ENCODE measurements at places on chromosomes 4 and X. TPM values are rescaled to one million over a fixed set of nuclear protein-coding genes. Genes with fewer than 3 reads are reported as not detected.

The RAB40AL gene
- total RNA-seq = 0.80 TPM

The STPG2 gene
- total RNA-seq = 0.41 TPM

DNA sequence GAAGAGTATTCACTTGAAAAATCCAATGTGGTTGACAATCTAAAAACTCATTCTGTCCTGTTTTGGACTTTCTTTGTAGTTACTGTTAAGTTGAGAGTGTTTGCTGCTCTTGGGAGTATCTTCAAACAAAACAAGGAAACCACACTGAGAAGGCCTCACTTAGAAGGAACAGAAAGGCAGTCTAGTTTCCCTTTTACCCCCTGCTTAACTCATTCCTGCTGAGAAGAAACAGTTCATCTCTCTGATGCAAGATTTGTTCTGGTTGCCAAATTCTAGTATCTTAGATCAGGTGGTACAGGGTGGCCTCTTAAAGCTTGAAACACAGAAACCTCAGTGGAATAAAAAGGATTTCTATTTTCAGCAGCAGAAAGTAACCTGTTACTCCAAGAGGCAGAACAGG, 41.4 kb downstream of the GUCY2F start:
- DNase-seq = no peak

- no peak for DNase-seq
These were observed 111.3 kb upstream of the ELOVL6 start for GRCh38 chr4:110309675-110310074.

DNA sequence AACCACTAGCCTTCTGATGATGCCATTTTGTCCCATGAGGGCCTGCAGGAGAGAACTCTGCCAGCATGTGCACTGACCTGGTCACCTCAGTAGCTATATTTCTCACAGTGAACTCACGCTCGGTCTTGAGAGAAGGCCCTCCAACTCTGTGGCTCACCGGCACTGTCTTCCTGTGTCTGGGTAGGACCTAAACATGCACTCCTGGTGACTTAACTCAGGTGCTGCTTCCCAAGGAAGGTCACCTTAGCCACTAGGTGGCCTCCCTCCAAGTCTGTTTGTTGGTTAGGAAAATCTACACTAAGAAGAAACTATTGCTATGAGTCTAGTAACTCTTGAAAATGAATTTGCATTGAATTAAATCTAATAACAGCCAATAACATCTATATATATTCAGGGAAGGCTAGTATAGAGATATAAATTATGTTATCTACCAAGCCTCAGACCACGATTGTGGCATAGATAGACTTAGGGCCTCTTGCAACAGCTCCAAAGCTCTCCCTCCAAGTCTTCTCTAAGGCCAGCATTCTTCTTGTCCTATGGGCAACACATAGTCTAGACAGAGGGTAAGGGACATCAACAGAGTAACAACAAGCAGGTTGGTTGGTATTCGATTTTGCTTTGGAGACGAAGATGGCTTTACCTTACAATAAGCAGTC, 24.7 kb downstream of the TLR10 start:
- no peak for DNase-seq

GRCh38 chr4:70291341-70291740, 43.4 kb upstream of the CABS1 start:
- no peak for DNase-seq

Data from adrenal gland (tissue), 19 donors.